Activated T-helper 1 cell treated with anti-CD3 and anti-CD28 coated beads, Interleukin-12 subunit alpha, Interleukin-12 subunit beta, Interleukin-2, Interleukin-4 antibody, amounts not matched to agents 30 ng/mL and 10 ng/mL and 1 ng/mL, durations not matched to agents 14 hours and 24 hours and 36 hours (primary cell): ENCODE measurements at places on chromosomes 2 and 18.

DNA sequence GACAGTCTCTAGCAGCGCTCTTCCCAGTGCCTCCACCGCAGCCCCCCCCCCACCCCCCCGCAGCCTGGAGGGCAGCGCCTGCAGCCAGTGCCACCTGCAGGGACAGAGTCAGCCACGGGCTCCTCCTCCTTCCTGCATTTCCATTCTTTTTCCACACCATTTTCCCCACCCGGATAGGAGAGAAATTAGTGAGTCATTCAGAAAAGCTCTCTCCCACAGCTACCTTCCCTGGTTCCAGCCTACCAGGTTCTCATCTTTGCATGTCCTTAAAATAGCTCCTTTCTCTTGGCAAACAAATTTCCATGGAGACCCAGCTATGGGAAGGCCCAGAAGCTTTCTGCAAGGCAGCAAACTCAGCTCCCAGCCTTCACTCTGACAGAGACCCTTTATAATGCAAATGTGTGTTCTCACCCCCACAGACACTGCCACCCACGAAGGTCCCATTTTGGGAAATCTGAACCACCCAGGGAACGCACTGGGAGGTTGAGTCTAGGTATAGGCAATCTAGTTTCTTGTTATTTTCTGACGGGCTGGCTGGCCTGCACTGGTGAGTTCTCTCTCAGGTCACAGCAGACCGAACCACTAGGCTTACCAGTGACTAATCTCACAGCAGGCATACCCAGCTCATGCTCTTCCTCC, 41.8 kb upstream of the ATG16L1 start:
- DNase-seq = no peak

- DNase-seq = no peak
These were observed 57.2 kb downstream of the NYAP2 start for GRCh38 chr2:225456619-225457260.

- no peak for DNase-seq
These were observed 62.3 kb upstream of the ZFP36L2 start for GRCh38 chr2:43288417-43289305.

DNA sequence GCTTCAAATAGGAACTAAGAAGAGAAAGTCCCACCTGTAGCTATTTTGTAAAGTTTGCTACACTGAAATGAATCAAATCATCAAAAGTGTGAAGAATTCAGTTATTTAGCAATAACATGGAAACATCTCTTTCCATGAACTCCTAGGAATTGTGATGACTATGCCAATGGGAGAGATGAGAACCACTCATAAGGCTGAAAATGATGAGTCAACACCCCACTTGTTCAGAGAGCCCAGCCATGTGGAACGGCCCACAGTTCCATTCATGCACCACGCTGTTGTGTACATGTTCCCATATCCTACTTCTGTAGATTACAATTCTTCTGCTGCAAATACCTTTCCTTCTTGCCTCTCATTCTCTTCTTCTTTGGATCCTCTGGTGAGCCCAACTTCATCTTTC, 645.5 kb upstream of the ID2 start:
- DNase-seq = no peak

DNA sequence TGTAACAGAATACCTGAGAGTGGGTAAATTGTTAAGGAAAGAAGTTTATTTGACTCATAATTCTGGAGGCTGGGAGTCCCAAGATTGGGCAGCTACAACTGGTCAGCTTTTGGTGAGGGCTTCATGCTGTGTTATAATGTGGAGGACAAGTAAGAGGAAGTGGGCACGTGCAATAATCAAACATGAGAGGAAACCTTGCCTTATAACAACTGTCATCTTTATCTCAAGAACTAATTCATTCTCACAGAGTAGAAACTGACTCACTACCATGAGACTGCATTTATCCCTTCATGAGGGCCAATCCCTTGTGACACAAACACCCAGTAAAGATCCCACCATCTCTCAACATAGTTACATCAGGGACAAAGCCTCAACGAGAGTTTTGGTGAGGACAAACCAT, 318.1 kb upstream of the NT5C1B start:
- DNase-seq = no peak

DNA sequence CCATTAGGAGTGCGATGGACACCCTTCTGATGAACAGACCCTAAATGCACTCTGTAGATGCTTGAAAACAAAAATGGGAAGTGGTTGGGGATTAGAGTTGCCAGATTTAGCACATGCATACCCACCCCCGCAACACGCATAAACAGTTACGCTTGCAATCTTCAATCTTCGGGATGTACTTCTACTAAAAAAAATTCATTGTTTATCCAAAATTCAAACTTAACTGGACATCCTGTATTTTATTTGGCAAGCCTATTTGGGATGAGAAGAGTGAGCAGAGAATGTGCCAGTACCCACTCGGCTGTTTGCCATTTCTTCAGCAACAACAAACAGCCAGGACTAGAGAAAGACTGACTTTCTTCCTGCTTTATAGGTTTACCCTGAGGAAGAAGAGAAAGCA, 18.4 kb downstream of the KIAA2012 start:
- DNase-seq = no peak

DNA sequence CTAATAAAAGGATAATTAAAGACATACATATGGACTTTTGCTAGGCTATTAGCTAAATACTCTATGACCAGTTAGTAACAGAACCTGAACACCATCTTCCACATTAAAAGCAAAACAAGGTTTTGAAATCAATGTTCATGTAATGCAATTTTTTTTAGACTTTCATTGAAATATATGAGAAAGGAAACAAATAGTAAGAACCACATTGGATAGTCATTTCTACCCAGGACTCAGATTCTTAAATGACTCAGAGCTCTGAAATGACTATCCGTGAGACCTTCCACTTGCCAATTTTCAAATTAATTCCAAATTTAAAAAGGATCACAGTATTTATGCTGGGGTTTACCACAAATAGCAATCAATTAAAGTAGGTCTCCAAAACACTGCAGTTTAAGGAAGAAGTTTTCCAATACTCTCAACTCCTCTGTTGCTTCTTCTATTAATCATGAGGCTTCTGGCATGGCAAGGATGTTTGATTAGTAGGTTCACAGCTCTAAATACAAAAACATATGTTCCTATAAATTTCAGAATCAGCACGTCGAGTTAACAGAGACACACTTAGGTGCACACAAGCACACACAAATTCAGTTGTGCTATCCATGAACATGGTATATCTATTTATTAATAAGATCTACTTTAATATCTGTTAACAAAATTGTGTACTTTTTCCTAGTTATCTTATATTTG, 841.0 kb downstream of the RNF144A start:
- no peak for DNase-seq

- DNase-seq = no peak
These were observed 58.7 kb upstream of the ZNF397 start for GRCh38 chr18:35182151-35182550.

DNA sequence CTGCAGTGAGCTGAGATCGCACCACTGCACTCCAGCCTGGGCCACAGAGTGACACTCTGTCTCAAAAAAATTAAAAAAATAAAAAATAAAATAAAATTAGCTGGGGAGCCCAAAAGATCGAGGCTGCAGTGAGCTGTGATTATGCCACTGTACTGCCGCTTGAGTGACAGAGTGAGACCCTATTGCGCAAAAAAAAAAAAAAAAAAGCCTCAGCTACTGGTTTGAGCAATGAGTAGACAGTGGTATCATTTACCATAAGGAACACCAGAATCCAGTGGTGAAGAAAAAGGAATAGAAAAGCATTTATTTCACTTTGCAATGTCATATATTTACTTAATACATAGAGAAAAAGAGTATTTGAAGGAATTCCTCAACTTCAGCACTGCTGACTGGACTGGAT, 3.0 kb downstream of the SAP130 start:
- no peak for DNase-seq

- no peak for DNase-seq
These were observed 1.2 kb downstream of the MAT2A start for GRCh38 chr2:85540133-85540648.

DNA sequence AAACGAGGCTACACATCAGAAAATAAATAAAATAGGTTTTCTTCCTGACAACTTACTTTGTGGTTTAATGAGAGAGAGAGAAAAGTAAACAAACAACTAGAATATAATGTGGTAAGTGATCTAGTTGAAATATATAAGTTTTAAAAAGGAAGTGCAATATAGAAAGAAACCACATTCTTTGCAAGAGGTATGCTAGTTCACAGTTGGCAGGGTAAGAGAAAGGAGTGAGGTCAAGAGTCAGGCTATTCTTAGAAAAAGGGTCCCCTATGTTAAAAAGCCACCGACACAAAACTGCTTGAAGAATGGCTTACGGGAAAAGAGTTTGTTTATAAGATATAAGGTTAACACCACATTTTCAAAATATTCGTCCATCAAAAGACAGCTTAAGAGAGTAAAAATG, 462.1 kb downstream of the ERBB4 start:
- no peak for DNase-seq

GRCh38 chr2:133177196-133177595, 391.1 kb downstream of the NCKAP5 start:
- DNase-seq = no peak

GRCh38 chr2:31231571-31232302, 2.2 kb upstream of the EHD3 start:
- no peak for DNase-seq

DNA sequence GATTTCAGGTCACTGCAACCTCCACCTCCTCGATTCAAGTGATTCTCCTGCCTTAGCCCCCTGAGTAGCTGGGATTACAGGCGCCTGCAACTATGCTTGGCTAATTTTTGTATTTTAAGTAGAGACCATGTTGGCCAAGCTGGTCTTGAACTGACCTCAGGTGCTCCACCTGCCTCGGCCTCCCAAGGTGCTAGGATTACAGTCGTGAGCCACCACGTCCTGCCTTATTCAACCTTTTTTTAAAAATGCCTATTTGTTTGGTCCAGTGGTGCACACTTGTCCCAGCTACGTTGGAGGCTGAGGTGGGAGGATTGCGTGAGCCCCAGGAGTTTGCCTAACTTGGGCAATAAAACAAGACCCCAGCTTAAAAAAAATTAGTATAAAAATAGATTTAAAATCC, 43.3 kb downstream of the CYP20A1 start:
- DNase-seq = no peak

GRCh38 chr2:136901732-136902131, 136.4 kb downstream of the THSD7B start:
- no peak for DNase-seq

DNA sequence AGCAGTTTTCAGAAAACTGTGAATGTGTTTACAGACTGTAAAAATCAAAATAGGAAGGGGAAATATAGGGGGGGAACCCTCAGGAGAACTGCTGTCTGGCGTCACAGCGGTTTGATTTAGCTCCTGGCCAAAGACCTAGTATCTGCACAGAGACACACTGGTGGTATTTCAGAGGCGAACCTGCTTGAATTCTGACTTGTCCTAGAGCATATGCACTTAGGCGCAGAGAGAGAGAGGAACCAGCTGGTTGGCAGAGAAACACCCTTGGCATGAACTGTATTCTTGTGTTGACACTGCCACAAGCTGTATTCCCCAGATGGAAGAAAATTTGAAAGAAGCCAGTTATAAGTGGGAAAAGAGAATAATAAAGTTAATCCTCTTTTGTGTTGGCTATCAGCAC, 506.5 kb upstream of the NRP2 start:
- DNase-seq = no peak

- DNase-seq = no peak
These were observed 162.2 kb downstream of the CD226 start for GRCh38 chr18:69785466-69785865.

DNA sequence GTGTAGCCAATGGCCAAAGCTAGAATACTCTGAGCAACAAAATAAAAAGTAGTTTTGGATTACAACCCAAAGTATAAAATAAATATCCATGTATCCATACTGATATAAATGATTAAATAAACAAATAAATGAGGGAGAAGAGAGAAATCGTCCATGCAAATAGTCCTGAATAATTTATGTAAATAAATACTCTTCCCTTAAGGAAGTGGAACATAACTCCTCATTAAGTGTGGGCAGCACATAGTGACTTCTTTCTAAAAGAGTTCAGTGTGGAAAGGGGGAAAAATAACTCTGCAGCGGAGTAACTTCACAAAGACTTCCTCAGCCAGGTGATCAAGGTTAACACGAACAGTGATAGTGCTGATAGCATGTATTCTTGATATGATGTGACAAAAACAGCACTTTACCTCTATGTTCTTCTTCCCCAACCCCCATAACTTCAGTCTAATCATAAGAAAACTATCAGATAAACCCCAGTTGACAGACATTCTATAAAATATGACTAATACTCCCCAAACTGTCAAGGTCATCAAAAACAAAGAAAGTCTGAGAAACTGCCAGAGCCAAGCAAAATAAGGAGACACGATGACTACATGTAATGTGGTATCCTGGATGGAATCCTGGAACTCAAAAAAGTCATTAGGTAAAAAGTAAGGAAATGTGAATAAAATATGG, 30.7 kb downstream of the METTL8 start:
- no peak for DNase-seq

DNA sequence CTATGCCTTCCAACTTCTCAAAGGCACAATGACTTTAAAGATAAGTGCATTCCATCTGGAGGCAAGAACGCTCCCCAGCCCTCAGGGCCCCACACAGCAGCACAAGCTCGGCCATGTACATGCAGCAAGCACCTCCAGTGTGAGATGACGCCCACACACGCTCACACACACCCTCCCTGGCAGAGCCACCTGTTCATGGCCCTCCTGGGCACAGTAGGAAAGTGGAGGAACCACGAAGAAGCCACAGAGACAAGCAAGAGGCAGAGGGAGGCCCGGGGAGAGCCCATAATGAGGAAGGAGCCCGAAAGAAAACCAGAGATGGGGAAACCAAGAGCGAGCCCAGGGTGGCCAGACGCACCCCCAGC, 21.7 kb downstream of the BIN1 start:
- DNase-seq = no peak

DNA sequence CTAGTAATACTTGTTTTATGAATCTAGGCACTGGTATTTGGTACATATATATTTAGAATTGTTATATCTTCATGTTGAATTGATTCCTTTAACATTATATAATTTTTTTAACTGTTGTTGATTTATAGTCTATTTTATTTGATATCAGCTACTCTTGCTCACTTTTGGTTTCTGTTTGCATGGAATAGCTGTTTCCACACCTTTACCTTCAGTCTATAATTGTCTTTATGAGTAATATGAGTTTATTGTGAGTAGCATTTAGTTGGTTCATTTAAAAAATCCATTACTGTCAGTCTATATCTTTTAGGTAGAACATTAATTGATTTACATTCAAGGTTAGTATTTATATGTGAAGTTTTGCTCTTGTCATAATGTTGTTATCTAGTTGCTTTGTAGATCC, 58.6 kb downstream of the SMCHD1 start:
- no peak for DNase-seq
